ENCODE measurements at places on chromosomes 13 and 19.

GRCh38 chr19:42279902-42280814, 11.1 kb downstream of the CIC start:
- peak; percentile 78 for DNase-seq

DNA sequence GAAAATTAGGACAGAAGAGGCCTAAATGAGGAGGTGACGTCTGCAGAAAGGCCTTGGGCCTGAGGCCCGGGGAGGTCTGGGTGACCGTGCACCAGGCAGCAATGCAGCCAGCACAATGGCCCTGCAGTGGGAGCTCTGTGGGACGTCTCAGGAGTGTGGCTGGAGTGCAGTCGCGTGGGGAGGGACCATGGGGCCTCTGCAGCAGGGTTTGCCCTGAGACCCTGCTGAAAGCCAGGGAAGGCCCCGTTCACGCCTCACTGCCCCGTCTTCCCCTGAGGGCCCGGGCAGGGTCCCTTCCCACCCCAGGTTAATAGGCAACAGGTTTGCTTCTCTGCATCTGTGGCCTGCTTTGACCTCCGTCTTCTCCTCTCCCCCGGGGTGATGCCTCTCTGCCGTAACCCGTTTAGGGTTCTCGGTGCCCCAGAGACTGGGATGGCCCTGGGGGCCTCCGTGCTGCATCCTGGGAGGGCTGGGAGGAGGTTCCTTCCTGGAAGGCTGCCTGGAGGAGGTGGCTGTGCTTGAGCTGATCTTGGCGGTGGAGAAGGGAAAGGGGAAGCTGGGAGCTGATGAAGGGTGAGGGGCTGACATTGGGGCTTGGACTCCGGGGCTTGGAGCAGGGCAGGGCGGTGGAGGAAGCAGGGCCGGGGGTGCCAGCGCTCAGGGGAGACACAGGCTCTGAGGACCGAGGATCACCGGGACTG, 9.7 kb downstream of the PALM start:
- DNase-seq = no peak

GRCh38 chr19:52923778-52924593, 758 bp upstream of the ZNF888 start:
- DNase-seq = no peak

- DNase-seq = no peak
Observed at GRCh38 chr13:27770809-27771208, 21.5 kb upstream of the GSX1 start.

- DNase-seq = no peak
Observed at GRCh38 chr13:44971656-44972595, 17.3 kb downstream of the NUFIP1 start.

- DNase-seq = no peak
Observed at GRCh38 chr13:73001971-73002370, 56.8 kb upstream of the KLF5 start.

- DNase-seq = no peak
Observed at GRCh38 chr19:32407004-32407992, 1.7 kb downstream of the DPY19L3 start.

DNA sequence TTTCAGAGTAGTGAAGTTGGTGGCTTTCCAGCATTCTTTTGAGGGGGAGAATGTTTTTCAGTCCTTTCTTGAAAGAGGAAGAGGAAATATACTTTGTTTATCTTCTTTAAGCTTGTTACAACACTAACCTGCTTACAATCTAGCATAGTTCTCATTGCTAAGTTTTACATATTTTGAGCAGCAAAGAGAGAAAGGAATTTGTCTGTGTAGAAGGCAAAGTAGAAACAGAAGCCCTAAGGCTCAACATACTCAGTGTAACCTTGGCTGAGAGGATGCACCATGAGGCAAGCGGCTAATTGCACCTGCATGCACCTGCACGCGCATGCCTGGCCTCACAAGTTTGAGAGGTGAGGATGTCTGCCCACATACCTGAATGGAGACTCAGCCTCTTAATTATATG, 2.2 kb downstream of the FRY start:
- DNase-seq = no peak

DNA sequence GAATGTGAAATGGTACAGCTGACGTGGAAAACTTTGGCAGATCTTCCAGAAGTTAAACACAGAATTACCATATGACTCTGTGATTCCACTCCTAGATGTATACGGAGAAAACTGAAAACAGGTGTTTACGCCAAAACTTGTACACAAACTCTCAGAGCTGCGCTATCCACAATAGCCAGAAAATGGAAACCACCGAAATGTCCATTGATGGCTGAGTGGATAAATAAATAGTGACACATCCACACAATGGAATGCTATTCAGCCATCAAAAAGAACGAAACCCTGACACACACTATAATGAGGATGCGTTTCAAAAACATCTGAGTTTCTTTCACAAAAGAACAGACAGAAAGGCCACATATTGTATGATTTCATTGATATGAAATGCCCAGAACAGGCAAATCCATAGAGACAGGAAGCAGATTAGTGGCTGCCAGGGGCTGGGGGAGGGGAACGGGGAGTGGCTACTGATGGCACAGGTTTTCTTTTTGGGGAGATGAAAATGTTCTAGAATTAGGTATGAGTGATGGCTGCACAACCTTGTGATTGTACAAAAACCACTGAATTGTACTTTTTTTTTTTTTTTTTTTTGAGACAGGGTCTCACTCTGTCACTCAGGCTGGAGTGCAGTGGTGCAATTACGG, 33.0 kb downstream of the IL12RB1 start:
- DNase-seq = peak; percentile 24

DNA sequence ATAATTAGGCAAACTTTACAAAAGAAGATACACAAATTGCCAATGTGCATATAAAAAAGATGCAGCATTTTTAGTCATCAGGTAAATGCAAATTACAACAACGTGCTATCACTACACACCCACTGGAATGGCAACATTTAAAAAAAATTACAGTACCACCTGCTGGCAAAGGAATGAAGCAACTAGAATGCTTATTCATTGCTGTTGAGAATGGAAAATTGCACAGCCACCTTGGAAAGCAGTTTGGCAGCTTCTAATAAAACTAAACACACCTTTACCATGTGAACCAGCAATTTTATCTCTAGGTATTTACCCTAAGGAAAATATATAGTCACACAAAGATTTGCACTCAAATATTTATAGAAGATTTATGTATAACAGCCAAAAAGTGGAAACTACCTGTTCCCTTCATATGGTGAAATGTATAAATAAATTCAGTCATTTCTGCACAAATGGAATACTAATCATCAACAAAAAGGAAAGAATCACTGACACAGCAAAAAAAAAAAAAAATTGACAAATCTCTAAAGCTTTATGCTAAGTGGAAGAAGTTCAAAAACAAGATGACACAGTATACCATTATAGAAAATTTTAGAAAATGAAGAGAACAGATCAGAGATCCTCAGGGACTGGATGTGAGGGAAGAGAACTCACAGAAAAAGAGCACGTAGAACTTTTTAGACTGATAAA, 30.3 kb downstream of the OXGR1 start:
- DNase-seq = no peak

GRCh38 chr13:25988661-25989060, 63.2 kb downstream of the SHISA2 start:
- no peak for DNase-seq

GRCh38 chr19:30228835-30229524, 143.2 kb upstream of the ZNF536 start:
- no peak for DNase-seq

GRCh38 chr13:34358811-34359513, 541.0 kb downstream of the RFC3 start:
- no peak for DNase-seq

DNA sequence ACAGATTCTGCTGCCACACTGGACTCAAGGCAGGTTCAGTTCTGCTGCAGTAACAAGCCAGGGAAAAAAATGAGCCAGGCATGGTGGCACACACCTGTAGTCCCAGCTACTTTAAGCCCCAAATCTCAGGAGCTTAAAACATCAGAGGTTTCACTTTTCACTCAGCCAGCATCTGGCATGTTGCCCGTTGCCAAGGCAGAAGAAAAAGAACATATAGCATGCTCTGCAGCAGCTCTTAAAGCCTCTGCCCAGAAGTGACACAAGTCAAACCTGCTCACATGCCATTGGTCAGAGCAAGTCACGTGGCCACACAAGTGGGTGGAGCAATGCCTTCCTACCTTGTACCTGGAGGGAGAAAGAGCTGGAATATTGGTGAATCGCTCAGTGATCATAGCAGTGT, 14.7 kb upstream of the ADGRE5 start:
- DNase-seq = peak; percentile 93

DNA sequence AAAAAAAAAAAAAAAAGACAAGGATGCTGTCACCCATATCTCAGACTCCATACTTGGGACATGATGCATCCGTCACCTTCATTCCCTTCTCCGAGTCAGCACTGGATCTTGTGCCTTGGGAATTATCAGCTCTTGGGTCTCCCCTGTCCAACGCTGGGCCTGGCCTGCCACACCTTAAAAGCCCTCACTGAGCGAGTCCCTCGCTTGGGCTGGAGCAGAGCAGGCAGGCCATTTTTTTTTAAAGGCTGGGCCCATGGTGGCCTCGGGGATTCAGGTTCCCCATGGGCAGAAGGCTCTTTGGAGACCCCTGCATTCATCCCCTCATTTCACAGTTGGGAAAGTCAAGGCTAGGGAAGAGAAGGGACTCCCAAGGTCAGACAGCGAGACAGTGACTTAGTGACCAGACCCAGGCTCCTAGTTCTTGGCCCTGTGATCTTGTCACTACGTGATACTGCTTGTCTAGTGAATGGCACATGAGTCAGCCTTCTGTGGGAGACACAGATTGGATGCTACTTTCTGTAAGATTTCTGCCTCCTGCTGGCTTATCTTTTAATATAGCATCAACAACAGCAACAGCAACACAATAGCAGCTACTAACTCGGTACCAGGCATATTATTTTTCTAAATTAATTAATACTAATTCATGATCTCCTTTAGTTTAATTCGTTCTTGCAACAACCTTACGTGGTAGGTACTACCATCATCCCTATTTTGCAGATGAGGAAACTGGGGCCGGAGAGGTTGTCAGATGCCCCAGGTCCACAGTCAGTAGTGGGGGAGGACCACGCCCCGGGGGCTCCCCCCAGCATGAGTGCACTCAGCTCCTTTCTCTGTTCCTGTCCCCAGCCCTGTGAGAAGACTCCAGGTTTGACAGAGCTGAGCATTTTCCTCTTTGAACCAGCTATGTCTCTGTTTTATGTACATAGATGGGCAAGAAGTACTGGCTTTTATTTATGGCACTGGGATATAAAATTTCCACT, 27.4 kb upstream of the ZNF536 start:
- no peak for DNase-seq

GRCh38 chr13:43815204-43815603, 28.4 kb upstream of the ENOX1 start:
- DNase-seq = no peak

- DNase-seq = no peak
Observed at GRCh38 chr19:13804830-13805683, 9.8 kb downstream of the ZSWIM4 start.

DNA sequence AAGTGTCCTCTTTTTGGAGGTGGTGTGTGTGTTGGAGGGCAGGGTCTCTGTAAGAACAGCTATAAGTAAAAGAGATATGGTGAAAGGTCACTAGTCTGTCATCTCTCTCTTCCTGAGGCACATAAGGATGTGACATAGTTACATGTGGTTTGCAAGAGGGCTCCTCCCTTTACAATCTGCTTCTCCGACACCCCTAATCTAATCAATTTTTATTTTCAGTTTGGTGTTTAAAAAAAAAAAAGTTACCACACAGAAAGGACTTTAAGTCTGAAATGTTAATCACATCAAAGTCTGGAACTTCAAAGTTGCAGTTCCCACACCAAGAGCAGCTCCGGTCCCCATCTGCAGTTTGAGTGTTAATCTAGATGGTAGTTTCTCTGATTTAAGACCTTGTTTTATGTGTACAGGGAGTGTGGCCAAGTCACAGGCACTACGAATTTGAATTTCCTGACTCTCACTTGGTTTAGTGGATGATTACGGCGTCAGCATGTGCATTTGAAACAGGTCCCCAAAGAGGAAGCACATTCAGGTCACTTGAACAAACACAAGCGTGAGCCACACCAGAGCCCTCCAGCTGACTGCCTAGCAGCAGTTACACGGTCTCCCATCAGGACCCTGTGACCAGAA, 53.1 kb downstream of the FOXO1 start:
- DNase-seq = peak; percentile 76

DNA sequence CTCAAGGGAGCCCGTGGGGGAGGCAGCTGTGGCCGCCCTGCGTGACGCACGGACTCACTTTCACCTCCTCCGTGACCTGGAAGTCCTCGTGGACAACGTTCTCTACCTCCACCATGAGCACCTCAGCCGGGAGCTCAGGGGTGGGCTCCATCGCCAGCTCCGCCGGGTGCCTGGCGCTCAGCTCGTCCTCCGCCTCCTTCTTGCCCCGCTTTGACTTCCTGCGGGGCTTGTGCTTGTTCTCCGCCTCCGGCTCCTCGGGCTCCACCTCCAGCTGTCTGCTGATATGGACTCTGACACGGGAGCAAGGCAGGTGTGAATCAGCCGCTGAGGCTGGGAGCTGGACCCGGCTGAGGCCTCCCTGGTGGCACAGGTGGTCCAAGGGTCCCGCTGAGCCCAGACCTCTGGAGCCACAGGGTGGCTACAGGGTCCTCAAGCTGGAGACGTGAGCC, 8.2 kb downstream of the LONP1 start:
- no peak for DNase-seq

GRCh38 chr19:17022738-17023137, 3.9 kb downstream of the CPAMD8 start:
- DNase-seq = no peak

- DNase-seq = no peak
Observed at GRCh38 chr13:41639955-41640780, 182.8 kb downstream of the RGCC start.

- DNase-seq = no peak
Observed at GRCh38 chr19:9782338-9782737, 13.8 kb upstream of the ZNF846 start.

GRCh38 chr19:30163663-30164062, 208.5 kb upstream of the ZNF536 start:
- DNase-seq = no peak

All from naive thymus-derived CD4-positive, alpha-beta T cell (primary cell).